ELF-1 (cell line): ENCODE measurements at places on chromosomes 6 and 20.

DNA sequence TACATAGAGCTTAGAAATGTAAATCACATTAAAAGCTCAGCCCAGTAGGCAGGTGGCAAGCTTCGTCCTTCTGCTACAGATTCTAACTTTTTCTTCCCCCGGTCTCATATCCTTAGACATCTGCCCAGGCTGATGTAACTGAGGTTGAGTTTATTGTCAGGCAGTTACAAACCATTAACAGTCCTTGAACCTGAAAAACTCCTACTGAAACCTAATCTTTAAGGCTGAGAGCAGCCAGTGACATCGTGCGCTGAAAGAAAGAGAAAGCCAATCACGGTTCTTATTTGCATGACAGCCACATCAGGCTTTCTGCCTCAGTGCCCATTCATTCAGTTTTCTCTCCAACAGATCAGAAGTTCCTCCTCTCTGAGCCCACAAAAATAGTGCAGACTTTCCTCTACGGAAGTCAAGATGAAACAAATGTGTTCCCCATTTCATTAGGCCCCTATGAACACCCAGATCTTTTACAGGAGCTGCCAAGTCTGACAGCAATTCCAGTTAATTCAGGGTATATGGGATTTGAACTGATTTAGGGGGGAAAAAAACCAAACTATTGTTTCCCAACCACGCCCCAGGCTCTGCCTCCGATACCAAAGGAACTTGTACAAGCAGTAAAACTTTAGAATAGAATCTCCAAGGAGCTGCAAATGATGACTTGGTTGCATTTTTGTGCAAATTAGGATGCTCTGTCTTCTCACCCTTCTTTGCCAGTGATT is at the start of gene NHSL1:
Gene NHSL1 (minus strand): TSS at position 192 of the 716 bp plus-strand sequence. CDS start 204 bp downstream, outside the sequence.
- DNase-seq, result peak; percentile 67

- DNase-seq, result no peak
Observed at GRCh38 chr6:132316970-132317369, 84.3 kb downstream of the MOXD1 start.

GRCh38 chr6:142669471-142670351 is 275.3 kb downstream of the HIVEP2 start:
- DNase-seq, result no peak

DNA sequence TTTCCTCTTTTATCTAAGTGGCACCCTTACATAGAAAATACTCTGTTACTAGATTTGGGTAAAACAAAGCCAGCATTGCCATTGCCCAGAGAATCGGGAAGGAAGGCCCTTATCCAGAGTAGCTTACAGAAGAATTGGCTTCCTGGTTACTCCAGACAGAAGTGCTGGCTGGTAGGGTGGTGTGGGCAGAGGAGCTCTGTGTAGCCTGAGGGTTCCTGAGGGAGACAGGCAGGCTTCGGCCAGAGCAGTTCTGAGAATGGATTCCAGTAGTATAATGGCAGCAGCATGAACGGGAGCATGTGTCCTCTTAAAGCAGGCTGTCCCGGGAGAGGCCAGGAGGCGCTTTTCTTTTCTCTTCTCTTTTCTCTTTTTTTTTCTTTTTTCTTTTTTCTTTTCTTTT is 11.9 kb downstream of the CUL9 start:
- peak; percentile 69 for DNase-seq

DNA sequence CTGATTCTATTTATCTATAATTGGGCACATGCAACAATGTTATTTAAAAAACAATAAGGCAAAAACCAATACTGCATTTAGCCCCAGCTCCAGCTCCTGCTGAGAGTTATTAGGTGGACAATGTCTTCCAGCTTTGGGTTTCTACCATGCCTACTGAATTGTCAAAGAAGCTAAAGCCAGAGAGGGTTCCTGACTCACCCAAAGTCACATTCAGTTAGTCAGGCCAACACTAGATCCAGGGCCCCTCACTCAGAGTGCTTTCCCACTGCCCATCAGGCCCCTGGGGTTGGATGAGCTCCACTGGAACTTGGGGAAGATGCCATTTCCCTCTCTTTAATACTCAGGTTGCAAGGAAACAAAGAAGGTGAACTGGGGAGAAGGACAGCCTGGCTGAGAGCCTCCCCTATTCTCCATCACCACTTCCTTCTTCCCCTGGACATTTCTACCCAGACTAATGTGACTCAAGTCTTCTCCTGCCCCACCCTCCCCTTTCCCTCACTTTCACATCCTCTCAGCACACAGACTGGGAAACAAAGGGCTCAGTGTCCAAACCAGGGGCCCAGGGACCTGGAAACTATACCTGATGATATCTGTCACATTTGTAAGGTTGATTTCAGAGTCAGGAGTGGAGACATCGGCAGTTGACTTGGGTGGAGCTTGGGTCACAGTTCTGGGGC is 6.0 kb downstream of the TREM1 start:
- no peak for DNase-seq

DNA sequence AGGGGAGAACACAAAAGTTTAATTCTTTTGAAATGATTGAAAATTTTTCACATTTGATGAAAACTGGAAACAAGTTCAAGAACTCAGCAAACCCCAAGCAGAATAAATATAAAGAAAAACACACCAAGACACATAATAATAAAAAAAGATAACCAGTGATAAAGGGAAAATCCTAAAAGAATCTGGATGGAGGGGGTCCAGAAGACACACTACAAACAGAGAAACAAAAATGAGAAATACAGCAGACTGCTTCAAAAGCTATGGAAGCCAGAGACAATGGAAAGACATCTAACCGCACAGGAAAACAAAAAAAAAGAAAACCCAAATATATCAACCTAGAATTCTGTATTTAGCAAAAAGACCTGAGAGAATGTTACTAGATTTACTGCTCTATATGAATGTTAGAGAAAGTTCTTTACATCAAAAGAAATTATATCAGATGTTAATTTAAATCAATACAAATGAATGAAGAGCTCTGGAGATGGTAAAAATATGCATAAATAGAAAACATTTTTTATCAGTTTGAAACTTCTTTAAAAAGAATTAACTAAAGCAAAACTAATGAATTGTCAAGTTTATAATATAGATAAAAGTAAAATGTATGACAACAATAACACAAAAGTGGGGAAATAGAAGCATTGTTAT is 310.7 kb upstream of the PREP start:
- DNase-seq, result no peak

DNA sequence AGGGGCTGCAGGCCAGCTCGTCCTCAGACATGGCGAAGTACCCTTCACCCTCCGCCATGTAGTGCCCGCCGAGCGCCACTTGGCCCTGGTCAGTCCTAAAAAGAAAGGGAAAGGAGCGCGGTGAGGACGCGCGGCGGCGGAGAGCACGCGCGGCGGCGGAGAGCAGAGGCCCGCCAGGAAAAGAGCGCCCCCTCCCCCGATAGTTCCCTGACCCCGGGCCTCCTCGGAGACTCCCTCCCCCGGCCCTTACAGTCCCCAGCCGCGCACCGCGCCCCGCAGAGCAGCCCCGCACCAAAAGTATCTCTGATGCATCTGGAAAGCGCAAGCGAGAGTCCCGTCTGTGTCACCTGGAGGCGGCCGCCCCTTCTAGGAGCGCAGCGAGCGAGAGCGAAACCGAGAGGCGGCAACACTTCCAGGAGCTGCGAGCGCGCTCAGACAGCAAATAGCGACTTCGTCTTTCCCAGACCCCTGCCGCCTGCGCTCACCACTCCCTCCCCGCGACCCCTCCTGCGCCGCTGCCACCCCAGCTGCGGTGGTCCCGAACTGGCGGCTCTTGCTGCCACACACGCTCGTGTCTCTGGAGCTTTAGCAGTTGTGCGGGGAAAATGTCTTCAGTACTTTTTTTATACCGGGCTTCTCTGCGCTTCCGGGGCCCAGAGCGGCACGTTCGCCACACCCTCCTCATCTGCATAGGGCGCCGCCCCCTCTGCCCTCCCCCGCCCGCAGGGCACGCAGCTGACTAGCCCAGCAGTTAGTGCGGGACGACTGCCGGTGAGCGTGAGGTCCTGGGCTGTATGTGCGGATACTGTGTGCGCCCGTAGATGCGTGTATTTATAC is at the start of gene TENT5A:
Gene TENT5A (minus strand): TSS at position 598 of the 837 bp plus-strand sequence. CDS start 540 bp downstream, at position 58.
- DNase-seq, result peak; percentile 92

GRCh38 chr6:30386166-30386565 is 41.2 kb downstream of the RPP21 start:
- DNase-seq, result no peak

- DNase-seq, result no peak
Observed at GRCh38 chr6:69880601-69881000, 14.2 kb downstream of the COL19A1 start.

DNA sequence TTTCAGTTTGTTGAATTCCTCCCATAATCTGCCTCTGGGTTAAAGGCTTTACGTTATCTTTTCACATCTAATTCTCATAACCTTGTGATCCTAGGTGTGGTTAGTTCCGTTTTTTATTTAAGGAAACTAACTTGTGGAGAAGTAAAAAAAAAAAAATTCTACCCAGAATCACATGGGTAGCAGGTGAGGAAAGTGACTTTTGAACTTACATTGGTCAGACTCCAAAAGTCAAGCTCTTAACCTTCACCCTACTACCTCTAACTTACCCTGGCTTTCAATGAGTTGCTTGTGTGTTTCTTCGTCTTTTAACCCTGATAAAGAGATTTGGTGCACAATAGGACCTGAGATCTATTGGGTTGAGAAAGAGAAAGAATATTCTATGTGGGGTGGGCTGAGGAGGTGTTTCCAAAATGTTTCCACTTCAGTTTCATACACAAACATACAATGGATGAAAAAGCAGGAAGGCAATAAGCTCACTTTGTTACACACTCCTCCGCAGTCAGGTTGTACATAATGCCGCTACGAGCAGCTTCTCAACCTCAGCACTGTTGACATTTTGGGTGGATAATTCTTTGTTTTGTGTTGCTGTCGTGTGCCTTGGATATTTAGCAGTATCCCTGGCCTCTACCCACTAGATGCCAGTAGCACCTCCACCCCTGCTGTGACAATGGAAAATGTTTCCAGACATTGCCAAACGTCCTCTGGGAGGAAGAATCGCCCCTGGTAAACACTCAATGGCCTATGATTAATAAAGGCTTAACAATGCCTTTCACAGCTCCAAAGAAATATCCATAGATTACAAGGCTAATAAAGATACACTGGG is 193.0 kb upstream of the ZNF217 start:
- DNase-seq, result no peak
